Activated gamma-delta T cell (primary cell): ENCODE measurements at places on chromosomes 7 and 10.

GRCh38 chr7:107691716-107692115, 31.1 kb downstream of the SLC26A4 start:
- DNase-seq: no peak

DNA sequence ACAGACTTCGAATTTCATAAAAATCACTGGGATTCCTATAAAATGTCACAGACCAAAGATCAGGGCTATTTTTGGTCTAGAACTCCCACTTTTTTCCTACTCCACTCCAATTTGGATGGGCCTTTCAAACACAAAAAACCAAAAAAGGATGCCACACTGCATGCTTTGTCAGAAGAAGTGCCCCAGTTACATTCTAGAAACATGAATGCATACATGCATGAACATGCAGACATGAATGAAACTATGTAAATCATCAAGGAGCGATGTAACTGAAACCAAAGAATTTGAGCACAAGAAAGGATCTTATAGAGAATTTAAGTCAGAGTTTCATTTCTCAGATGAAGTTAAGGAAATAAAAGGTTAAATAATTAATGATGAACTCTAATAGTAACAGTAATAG, 31.8 kb upstream of the FAM133B start:
- no peak for DNase-seq

- DNase-seq: no peak
Observed at GRCh38 chr7:27375958-27376357, 133.4 kb downstream of the EVX1 start.

- no peak for DNase-seq
Observed at GRCh38 chr7:264541-265191, 25.3 kb upstream of the FOXL3 start.

GRCh38 chr10:114990586-114990985, 52.6 kb downstream of the TRUB1 start:
- no peak for DNase-seq

- DNase-seq: no peak
Observed at GRCh38 chr10:112442063-112442462, 4.7 kb downstream of the ZDHHC6 start.

- DNase-seq: no peak
Observed at GRCh38 chr10:78277314-78278057, 243.8 kb downstream of the RPS24 start.

- DNase-seq: no peak
Observed at GRCh38 chr10:93293999-93294398, 188.1 kb downstream of the MYOF start.
